Left lung (tissue), 14 donors: ENCODE measurements at places on chromosomes 5 and 9. TPM values are rescaled to one million over a fixed set of nuclear protein-coding genes. Genes with fewer than 3 reads are reported as not detected.
A peak's percentile ranks its signal among the peaks of the same experiment; 100 is the strongest.

GRCh38 chr5:147507480-147508126 is 2.3 kb downstream of the DPYSL3 start:
- no peak for DNase-seq
- H3K4me1 ChIP-seq = no peaks in the 10 kb centered on the region
- H3K36me3 ChIP-seq = no peaks in the 10 kb centered on the region
- peak overlapping the region; percentile 55 for H3K4me3 ChIP-seq

DNA sequence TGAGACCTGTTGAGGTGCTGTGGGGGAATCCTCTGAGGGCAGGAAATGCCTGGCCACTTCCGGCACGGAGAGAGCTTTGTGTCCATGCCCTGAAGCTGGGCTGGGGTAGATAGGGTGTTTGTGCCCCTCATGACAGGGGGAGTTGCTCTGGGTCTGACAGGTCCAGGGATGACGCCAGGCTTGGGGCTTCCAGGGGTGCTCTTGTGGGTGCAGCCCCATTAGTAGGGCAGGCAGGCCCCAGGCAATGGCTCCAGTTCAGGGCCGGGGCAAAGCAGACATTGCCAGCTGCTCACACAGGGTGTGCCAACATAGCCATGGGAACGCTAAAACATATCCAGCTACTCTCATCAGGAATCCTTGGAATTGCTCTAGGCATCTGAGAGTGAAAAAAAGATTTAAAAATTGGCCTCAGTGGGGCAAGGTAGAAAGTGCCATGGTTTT is 21.1 kb downstream of the PITX1 start:
- no peaks in the 10 kb centered on the region for H3K27me3 ChIP-seq
- H3K4me1 ChIP-seq = no peaks in the 10 kb centered on the region
- DNase-seq = peak; percentile 41
- H3K27ac ChIP-seq = no peak overlapping the region
- H3K4me3 ChIP-seq = no peak overlapping the region

DNA sequence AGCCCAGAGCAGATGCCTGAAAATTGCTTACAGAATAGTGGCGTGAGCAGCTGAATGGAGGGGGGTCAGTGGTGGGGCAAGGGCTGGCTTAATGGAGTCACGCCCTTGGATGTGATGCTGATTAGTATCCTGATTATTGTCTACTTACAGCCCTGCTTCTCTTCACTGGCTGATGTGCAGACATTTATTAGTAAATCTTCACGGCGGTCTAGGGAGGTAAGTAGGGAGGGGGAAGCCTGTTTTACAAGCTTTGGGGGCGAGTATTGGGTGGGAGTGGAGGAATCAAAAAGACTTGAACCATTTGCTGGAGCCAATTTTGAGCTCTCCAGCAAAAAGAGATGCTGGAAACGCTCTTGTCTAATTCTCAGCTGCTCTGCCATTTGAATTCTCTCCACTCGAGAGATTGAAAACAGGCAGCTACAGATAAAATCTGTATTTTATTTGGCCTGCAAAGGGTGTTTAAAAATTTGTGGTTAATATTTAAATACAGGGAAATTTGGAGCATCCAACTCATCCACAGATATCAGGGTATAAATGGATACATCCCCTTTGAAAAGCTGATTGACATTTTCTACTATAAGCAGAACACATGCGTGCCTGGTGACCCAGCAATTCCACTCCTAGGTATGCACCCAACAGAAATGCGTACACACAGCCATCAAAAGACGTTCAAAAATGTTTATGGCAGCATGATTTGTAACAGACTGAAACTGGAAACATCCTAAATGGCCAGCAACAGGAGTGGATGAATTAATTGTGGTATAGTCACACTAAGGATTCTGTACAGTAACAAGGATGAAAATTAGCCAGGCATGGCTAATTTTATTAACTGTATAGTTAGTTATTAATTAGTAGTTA is 19.5 kb upstream of the ALDH1B1 start:
- H3K27me3 ChIP-seq = no peaks in the 10 kb centered on the region
- DNase-seq = no peak
- no peaks in the 10 kb centered on the region for H3K36me3 ChIP-seq
- no peaks in the 10 kb centered on the region for H3K4me1 ChIP-seq
- H3K27ac ChIP-seq = no peak overlapping the region

DNA sequence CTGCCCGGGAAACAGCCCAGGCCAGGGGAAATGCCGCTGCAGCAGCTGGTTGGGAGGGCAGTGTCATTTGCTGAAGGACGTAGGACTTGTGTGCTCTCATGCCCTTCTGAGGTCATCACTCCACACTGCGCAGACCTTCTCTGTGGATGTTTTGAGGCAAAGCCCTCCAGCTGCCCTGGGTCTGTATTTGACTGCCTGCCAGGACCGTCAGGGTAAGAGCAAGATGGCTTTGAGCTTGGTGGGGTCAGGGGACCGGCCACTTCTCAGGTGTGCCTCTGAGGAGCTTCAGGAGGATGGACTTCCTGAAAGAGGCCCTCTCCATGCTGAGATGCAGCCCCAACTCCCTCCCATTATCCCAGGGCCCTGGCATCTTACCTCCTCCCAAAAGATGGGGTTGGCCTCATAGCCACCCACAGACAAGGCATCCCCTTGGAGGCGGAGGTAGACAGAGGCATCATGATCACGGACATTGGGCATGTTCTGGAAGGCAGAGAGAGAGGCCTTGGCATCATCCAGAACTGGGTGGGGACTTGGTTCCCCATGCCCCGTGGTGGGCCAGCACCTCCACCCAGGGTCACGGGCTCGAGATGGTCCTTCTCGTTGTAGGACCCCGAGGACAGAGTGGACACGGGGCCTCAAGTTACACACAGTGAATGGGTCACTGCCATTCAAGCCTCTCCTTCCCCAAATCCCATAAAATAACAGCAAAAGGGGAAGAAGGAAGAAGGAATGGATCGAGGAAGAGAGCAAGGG is 19.4 kb downstream of the SARDH start:
- DNase-seq = no peak
- no peak overlapping the region for H3K4me3 ChIP-seq
- H3K36me3 ChIP-seq = no peaks in the 10 kb centered on the region
- H3K27me3 ChIP-seq = no peaks in the 10 kb centered on the region
- H3K4me1 ChIP-seq = no peaks in the 10 kb centered on the region

DNA sequence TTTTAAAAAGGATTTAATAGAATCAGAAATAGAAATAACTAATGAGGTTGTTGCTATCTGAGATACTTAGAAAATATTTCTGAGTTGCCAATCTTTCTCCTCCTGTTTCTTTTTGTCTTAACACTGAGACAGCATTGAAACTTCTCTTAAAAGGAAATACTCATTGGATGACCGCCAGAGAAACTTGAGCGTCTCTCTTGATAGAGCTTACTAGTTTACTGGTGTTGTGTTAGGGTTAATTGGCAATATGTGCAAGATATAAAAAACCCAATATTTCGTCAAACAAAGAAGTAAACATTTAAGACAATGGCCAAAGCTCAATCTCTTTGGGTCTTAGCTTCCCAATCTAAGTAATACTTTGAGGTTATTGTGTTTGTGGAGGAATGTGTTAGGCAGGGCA is 176.4 kb upstream of the CHD1 start:
- H3K4me1 ChIP-seq = no peaks in the 10 kb centered on the region
- H3K27ac ChIP-seq = no peak overlapping the region
- H3K27me3 ChIP-seq = no peaks in the 10 kb centered on the region
- no peak overlapping the region for H3K4me3 ChIP-seq
- DNase-seq = no peak

- no peak overlapping the region for H3K4me3 ChIP-seq
- no peaks in the 10 kb centered on the region for H3K27me3 ChIP-seq
- peak; percentile 13 for DNase-seq
- no peak overlapping the region for H3K27ac ChIP-seq
- no peaks in the 10 kb centered on the region for H3K36me3 ChIP-seq
Observed at GRCh38 chr5:1748271-1748670, 51.4 kb downstream of the MRPL36 start.

DNA sequence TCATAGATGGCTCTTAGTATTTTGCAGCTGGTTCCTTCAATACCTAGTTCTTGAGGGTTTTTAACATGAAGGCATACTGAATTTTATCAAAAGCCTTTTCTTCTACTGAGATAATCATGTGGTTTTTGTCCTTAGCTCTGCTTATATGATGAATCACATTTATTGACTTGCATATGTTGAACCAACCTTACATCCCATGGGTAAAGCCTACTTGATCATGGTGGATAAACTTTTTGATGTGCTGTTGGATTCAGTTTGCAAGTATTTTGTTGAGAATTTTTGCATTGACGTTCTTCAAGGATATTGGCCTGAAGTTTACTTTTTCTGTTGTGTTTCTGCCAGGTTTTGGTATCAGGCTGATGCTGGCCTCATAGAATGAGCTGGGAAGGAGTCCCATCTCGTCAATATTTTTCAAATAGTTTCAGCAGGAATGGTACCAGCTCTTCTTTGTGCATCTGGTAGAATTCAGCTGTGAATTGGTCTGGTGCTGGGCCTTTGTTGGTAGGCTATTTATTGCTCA is 49.7 kb downstream of the YIPF5 start:
- no peak overlapping the region for H3K4me3 ChIP-seq
- H3K4me1 ChIP-seq = no peaks in the 10 kb centered on the region
- no peaks in the 10 kb centered on the region for H3K36me3 ChIP-seq
- H3K27me3 ChIP-seq = no peaks in the 10 kb centered on the region

DNA sequence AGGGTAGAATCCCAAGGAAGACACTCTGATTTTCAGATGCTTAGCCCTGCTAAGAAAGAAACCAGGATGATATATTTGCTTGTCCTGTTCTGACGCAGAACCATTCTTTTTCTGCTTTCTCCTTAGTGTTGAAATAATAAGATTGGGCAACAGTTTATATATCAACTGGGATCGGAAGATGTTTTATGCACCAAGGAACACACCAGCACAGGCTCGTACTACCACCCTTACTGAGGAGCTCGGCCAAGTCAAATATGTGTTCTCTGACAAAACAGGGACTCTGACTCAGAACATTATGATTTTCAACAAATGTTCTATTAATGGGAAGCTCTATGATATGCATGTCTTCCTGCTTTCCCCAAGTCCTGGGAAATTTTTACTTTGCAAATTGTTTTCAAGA is 19.0 kb upstream of the RUSC2 start:
- H3K36me3 ChIP-seq = no peaks in the 10 kb centered on the region
- peaks cover 3% of the 10 kb centered on the region for H3K27me3 ChIP-seq
- DNase-seq = no peak
- peak overlapping the region; percentile 41 for H3K27ac ChIP-seq
- no peaks in the 10 kb centered on the region for H3K4me1 ChIP-seq

DNA sequence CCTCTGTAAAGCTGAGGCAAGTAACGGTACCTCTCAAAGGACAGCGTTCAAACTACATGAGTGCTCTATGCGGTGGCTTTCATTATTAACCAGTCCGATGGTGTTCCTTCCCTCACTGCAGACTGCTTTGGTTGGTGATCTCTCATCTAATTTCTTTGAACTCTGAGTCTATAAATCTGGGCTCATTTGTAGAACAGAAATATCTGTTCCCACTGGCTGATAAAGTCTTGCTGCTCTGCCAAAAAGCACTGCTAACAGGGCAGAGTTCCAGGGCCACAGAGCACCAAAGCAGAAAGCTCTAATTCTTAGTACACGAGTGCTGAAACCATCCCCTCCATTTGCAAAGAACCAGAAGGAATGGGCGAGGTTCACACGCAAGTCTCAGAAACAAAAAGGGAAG is 81.9 kb downstream of the MED27 start:
- no peaks in the 10 kb centered on the region for H3K36me3 ChIP-seq
- DNase-seq = peak; percentile 63
- H3K27ac ChIP-seq = no peak overlapping the region
- H3K4me3 ChIP-seq = no peak overlapping the region
- H3K4me1 ChIP-seq = peaks cover 5% of the 10 kb centered on the region

DNA sequence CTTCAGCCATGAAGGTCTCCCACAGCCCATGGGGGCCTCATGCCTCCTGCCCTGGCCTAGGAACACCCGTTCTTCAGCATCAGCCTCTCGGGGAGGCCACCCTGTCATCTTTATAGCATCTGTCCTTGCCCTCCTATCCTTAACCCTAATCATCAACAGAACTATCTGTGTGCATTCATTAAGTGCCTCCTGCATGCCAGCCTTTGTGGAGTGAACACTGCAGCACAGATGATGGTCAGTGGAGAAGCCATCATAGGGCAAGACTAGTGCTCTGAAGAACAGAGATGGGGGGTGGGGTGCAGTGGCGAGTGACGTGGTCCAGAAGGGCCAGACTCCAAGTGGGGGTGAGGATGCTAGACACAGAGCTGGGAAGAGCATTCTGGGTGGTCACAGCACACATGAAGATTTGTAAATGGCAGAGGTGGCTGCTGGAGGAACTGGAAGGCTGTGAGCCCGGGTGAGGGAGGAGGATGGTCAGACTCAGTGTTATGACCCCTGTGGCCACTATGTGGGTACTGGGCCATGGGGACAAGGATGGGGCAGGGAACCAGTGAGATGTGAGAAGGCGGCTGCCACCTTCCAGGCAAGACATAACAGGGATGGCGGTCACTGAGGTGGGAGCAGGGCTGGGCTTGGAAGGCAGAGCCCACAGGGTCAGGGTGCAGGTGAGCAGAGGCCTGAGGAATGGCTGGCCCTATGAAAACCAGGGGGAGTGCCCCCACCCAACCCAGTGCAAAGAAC is 3.6 kb upstream of the CARD19 start:
- no peak overlapping the region for H3K4me3 ChIP-seq
- peak; percentile 32 for DNase-seq
- no peaks in the 10 kb centered on the region for H3K27me3 ChIP-seq

DNA sequence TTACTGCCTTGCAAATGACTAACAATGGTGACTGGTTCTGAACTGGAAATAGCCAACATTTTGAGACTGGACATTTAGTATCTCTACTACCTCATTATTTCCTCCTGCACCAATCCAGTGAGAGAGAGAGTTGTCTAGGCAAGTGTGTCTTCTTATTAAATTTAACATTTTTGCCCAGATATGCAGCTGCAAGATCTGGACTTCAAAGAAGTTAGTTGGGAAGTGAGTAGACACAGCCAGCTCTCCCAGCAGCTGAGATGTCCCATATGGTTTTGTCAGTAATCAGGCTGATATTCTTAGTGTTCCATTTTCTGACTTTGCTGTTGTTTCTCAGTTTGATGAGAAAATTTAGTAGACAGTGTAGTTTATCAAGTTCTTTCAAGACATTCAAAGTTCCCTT is 1778.8 kb upstream of the CDH6 start:
- DNase-seq = no peak
- H3K4me3 ChIP-seq = no peak overlapping the region
- H3K4me1 ChIP-seq = no peaks in the 10 kb centered on the region
- no peaks in the 10 kb centered on the region for H3K27me3 ChIP-seq
- H3K36me3 ChIP-seq = no peaks in the 10 kb centered on the region
- H3K27ac ChIP-seq = no peak overlapping the region

GRCh38 chr9:94870793-94871558 is 144.5 kb downstream of the AOPEP start:
- H3K4me1 ChIP-seq = peaks cover 36% of the 10 kb centered on the region
- H3K36me3 ChIP-seq = no peaks in the 10 kb centered on the region
- no peaks in the 10 kb centered on the region for H3K27me3 ChIP-seq
- DNase-seq = peak; percentile 41

Gene PCDHA9
- total RNA-seq = 0.20 TPM

Gene POU5F2
- 1.2 TPM for total RNA-seq

Gene CDC23
- total RNA-seq = 18.8 TPM

Gene SRP19
- 38.5 TPM for total RNA-seq

Gene C5orf58
- not detected for total RNA-seq

Gene RLN2
- total RNA-seq = 0.55 TPM

Gene C5orf52
- not detected for total RNA-seq

Gene CBY3
- not detected for total RNA-seq

Gene PITX1
- total RNA-seq = 0.38 TPM

Gene TAF11L5
- not detected for total RNA-seq

Gene GALNT12
- total RNA-seq = 21.3 TPM

Gene FBXL7
- 12.0 TPM for total RNA-seq

Gene SLC23A1
- not detected for total RNA-seq

Gene SLIT3
- total RNA-seq = 77.1 TPM

Gene LYSMD3
- total RNA-seq = 24.6 TPM

Gene SPOCK1
- 7.6 TPM for total RNA-seq

Gene CAMK4
- 1.1 TPM for total RNA-seq
